ENCODE measurements at places on chromosomes 3 and 15.

- H3K27ac ChIP-seq: no peak overlapping the region
- no peak for DNase-seq
- no peaks in the 10 kb centered on the region for H3K27me3 ChIP-seq
- H3K4me3 ChIP-seq: no peak overlapping the region
Measured at GRCh38 chr3:188722963-188723362, 448.8 kb upstream of the TPRG1 start.

DNA sequence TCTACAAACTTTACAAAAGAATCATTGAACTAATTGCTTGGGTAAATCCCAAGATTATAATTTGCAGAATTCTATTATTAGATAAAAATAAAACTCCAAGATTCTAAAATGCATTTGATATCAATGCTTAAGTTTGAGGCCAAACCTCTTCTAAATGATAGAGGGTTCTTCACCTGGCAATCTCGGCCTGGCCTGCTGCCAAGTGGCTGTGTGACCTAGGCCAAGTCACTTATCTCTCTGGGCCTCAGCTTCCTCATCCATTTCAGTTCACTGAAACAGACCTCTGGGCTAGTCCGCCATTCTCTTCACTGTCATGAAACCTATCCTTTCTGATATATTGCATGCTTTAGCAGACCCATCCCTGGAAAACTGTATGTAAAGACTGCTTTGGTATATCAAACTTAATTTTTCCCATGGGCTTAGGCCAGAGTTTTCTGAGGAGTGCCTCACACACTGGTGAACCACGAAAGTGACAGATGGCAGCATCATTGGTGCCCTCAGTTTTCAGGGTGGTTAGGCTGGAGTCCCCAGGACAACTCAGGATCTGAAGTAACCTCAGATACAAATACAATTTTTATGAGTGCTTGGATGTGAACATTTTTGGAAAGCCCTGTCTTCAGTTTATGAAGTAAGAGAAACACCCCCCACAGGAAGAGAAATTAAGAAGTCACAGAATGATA is 21.8 kb downstream of the NUDT16 start:
- H3K36me3 ChIP-seq: no peaks in the 10 kb centered on the region
- H3K4me1 ChIP-seq: no peaks in the 10 kb centered on the region
- no peak for DNase-seq
- H3K27me3 ChIP-seq: no peaks in the 10 kb centered on the region
- H3K4me3 ChIP-seq: no peak overlapping the region

GRCh38 chr15:101131489-101132389 is 120.1 kb downstream of the CHSY1 start:
- peaks cover 10% of the 10 kb centered on the region for H3K4me1 ChIP-seq
- no peak for DNase-seq
- no peaks in the 10 kb centered on the region for H3K27me3 ChIP-seq
- no peak overlapping the region for H3K27ac ChIP-seq

- no peak overlapping the region for H3K27ac ChIP-seq
- no peaks in the 10 kb centered on the region for H3K36me3 ChIP-seq
- no peak overlapping the region for H3K4me3 ChIP-seq
- no peak for DNase-seq
- peaks cover 10% of the 10 kb centered on the region for H3K4me1 ChIP-seq
- no peaks in the 10 kb centered on the region for H3K27me3 ChIP-seq
Measured at GRCh38 chr3:142997330-142997729, 4.0 kb upstream of the U2SURP start.

GRCh38 chr3:32816439-32817256 is 1.1 kb upstream of the TRIM71 start:
- H3K4me3 ChIP-seq: peak overlapping the region; percentile 98
- peaks cover 47% of the 10 kb centered on the region for H3K4me1 ChIP-seq
- peak; percentile 96 for DNase-seq
- no peaks in the 10 kb centered on the region for H3K36me3 ChIP-seq
- no peaks in the 10 kb centered on the region for H3K27me3 ChIP-seq
- H3K27ac ChIP-seq: peak overlapping the region; percentile 100

DNA sequence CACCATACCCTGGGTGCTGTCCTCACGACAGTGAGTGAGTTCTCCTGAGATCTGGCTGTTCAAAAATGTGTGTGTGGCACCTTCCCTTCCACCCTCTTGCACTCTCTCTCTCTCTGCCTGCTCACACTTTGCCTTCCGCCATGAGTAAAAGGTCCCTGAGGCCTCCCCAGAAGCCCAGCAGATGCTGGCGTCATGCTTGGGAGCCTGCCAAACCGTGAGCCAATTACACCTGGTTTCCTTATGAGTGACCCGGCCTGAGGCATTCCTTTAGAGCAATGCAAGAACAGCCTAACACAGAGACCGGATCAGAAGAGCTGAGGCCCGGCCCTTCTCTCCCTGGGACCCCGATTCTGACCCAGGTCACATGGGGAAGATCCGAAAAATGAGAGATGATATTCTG is 15.4 kb downstream of the TMEM44 start:
- no peak for DNase-seq
- H3K27me3 ChIP-seq: no peaks in the 10 kb centered on the region
- no peaks in the 10 kb centered on the region for H3K36me3 ChIP-seq
- no peaks in the 10 kb centered on the region for H3K4me1 ChIP-seq
- peak overlapping the region; percentile 29 for H3K27ac ChIP-seq
- no peak overlapping the region for H3K4me3 ChIP-seq

DNA sequence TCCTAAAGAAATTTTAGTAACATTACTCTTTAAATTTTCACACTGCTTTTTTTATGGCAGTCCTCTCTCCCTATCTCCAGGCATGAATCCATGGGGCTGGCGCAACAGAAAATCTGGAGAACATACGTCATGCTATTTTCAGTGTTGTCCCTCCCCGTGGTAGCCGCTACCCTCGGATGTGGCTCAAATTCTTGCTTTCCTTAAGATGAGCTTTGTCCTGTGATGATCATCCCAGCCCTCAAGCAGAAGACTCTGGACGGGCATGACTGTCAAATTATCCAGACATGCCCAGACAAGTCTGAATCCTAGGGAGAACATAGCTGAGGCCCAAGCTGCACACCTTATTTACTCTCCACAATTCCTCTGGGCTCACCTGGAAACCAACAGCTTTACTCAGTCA is 49.1 kb downstream of the FMN1 start:
- H3K27ac ChIP-seq: no peak overlapping the region
- H3K27me3 ChIP-seq: no peaks in the 10 kb centered on the region
- H3K36me3 ChIP-seq: no peaks in the 10 kb centered on the region
- H3K4me3 ChIP-seq: no peak overlapping the region

DNA sequence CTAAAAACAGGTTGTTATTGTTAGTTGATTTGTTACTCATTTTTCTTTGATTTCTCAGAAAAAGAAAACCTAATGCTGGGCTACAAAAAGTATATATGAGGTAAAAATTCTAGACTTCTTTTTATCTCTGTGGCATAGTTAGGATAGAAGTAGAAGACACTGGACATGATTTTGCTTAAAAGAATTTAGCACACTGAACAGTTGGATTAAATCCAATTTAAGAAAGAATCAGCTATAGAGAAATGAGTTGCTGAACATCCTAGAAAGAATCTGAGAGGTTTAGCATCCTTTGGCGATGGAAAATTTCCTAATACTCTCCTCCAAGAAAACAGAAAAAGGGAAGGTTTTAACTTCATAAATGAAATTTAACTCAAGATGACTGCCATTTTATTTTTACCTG is 259.7 kb downstream of the TBL1XR1 start:
- H3K27ac ChIP-seq: no peak overlapping the region
- no peak overlapping the region for H3K4me3 ChIP-seq
- no peaks in the 10 kb centered on the region for H3K36me3 ChIP-seq
- peaks cover 6% of the 10 kb centered on the region for H3K4me1 ChIP-seq

DNA sequence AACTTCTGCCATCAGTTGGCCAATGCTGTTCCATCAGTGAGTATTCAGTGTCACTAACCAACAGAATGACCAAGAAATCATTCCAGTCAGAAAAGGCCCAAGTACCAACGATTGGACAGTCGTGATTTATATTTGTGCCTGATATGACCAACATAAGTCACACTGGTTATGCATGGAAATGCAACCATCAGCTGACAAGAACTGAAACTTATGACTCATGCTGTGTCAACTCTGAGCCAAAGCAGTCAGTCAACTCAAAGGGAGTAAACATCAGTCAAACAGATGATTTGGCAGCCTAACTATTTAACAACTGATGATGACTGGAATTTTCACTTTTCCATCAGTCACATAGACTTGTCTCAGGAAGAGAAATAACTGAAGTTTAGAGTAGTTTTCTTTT is 142.4 kb downstream of the ANXA2 start:
- H3K27me3 ChIP-seq: no peaks in the 10 kb centered on the region
- no peaks in the 10 kb centered on the region for H3K4me1 ChIP-seq
- H3K4me3 ChIP-seq: no peak overlapping the region
- DNase-seq: no peak
